Calu3 (cell line): ENCODE measurements at places on chromosomes 2 and 18. TPM values are rescaled to one million over a fixed set of nuclear protein-coding genes. Genes with fewer than 3 reads are reported as not detected.

DNA sequence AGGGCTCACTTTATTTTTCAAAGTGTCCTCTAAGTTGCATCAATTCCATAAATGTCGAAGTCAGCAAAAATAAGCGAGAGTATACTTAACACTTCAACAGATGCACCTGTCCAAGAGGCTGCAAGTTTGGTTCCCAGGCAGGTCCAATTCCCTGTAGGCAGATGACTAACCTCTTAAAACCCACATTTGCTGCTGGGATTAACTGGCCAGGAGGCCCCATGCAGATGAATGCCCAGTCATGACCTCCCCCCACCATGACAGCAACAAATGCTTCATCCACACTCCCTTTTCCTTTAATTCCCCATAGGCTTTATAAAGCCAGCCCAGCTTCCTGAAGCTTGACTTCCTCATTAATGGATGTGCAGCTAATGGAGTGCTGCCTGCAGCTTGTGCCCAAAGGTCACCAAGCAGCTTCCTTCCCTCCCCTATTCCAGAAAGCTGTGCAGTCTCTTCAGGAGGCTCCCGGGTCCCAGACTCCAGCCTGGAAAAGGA is 35.7 kb downstream of the REEP1 start:
- no peak for DNase-seq

DNA sequence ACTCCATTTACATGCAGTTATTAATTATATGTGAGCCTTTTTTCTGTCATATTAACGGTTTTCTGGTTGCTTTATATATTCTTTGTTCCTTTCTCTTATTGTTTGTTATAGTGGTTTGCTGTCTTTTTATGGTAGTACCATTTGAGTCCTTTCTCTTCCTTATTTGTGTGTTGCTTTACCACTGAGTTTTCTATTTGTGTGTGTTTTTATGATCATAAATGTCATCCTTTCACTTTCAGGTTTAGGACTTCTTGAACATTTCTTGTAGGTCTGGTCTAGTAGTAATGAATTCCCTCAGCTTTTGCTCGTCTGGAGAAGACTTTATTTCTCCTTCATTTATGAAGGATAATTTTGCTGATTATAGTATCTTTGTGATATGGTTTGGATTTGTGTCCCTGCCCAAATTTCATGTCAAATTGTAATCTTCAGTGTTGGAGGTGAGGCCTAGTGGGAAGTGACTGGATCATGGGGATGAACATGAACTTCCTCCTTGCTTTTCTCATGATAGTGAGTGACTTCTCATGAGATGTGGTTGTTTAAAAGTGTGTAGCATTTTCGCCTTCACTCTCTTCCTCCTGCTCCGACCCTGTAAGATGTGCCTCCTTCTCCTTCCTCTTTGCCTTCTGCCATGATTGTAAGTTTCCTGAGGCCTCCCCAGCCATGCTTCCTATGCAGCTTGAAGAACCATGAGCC is 11.5 kb downstream of the GCC2 start:
- DNase-seq, result no peak

DNA sequence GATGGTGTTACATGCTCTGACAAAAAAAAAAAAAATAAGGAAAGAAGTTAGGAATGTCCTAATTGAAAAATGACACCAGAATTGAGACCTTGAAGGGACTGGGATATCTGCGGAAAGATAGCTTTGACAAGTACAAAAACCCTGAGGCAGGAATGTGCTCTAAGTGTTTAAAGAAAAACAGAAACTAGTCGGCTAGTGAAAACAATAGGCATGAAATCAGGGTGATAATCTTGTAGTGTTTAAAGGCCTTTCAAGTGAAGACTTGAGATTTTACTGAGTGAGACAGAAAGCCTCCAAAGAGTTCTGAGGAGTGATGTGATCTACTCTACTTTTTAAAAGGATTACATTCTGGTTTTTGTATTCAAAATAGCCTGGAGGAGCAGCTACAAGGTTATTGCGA is 107.4 kb downstream of the COBLL1 start:
- no peak for DNase-seq

The ST8SIA5 gene
- total RNA-seq, result 0.02 TPM in 1 of 2 replicates, not detected in the other

The RNF152 gene
- 1.0 TPM in 2 replicates for total RNA-seq

The EPG5 gene
- 25.6 and 27.6 TPM in 2 replicates for total RNA-seq

- DNase-seq, result peak; percentile 45
Observed at GRCh38 chr18:21703241-21703820, 1.2 kb downstream of the ABHD3 start.

- DNase-seq, result no peak
Observed at GRCh38 chr2:44932564-44933392, 8.7 kb upstream of the SIX3 start.

DNA sequence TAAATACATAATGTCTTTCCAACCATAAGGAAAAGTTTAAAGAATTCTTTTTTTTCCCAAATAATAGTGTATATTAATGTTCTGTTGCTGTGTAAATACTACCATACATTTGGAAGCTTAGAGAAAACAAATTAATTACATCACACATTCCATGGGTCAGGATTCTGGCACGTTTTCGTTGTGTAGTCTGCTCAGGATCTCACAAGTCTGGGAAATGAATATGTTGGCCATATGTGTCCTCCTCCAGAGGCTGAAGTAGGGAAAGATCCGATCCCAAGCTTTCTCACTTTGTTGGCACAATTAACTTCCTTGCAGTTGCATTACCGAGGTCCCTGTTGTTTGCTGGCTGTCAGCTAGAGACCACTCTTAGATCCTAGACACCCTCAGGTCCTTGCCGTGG is 83.9 kb downstream of the RPRM start:
- DNase-seq, result no peak

GRCh38 chr18:22822024-22822423 is 111.1 kb upstream of the RBBP8 start:
- peak; percentile 37 for DNase-seq

DNA sequence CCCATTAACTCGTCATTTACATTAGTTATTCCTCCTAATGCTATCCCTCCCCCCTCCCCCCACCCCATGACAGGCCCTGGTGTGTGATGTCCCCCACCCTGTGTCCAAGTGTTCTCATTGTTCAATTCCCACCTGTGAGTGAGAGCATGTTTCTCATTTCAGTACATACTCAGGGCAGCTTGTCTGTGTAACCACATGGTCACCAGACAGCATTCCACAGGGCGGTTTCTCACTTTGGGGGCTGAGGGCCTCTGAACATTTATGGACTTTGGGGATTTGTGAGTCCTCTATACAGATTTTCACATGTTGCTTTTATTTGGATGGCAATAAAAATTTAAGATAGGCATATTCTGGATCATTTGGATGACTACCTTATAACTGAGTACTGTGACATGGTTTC is 84.0 kb downstream of the LYPD6B start:
- no peak for DNase-seq

GRCh38 chr2:232286001-232286868 is 92.3 kb upstream of the ALPP start:
- DNase-seq, result no peak

GRCh38 chr2:192236136-192236535 is 41.4 kb upstream of the TMEFF2 start:
- DNase-seq, result no peak

DNA sequence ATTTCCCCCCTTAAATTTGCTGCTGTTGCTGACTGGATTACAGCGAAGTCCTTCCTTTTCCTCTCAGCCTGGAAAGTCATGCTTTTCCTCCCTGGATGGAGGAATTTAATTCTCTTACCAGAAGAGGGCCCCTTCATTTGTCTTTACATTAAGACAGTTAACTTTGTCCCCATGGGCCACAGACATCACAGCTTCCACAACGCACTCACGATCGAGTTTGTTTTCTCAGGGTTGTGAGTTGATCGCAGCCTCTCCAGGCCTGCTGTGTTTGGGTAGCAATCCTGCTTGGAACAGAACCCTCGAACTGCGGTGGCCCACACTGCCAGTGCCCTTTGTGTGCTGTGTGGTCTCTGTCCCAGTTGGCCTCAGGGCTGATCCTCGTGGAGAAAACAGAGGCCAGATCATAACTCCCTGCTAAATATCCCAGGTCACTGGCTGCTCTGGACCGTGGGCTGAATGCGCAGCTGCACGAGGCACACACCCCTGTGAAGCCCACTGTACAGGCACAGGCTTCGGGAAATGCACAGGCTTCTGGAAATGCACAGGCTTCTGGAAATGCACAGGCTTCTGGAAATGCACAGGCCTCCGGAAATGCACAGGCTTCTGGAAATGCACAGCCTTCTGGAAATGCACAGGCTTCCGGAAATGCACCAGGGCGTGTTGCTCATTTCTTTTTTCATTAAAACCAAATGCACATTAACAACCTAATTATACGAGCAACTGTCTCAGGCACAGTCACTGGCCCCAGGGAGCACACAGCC is 2.2 kb upstream of the PDIA6 start:
- DNase-seq, result no peak

The IL1RN gene
- total RNA-seq, result 19.4 and 55.8 TPM in 2 replicates

DNA sequence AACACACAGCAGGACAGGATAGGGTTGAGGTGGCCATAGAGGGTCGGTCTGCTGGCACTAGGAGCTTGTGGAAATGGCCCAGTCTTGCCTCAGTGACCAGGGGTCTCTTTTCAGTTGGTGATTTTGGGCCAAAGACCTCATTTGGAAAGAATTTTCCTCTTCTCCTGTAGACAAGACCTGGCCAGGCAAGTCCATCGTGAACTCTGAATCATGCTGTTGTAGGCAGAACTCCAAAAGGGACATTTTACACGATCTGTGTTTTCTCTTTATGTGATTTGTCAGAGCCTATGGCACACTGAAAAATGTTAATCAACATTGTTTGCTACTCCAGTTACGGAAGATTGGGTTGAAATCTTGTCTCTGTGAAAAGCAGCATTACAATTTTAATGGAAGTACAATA is 126.1 kb upstream of the PXDN start:
- DNase-seq, result no peak

- no peak for DNase-seq
Observed at GRCh38 chr2:11582612-11582861, 48.7 kb downstream of the GREB1 start.

The ANO7 gene
- total RNA-seq, result 7.7 and 8.0 TPM in 2 replicates

DNA sequence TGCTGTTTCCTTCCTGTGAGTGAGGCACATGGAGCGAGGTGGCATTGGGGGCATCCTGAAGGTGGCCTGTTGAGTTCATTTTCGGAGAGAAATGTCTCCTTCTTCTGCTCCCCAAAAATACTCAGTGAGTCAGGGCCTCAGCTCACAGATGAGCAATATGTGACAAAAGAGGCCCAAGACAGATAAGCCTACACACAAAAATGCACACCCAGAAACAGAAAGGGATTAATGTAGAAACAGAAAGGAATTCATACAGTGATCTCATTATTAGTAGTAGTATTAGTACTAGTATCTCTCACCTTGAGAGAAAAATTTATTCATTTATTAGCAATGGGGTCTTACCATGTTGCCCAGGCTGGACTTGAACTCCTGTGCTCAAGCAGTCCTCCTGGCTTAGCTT is 5.1 kb downstream of the GPR75 start:
- DNase-seq, result no peak

GRCh38 chr2:20027260-20027677 is 14.8 kb upstream of the MATN3 start:
- no peak for DNase-seq

GRCh38 chr2:11559786-11560155 is 25.9 kb downstream of the GREB1 start:
- DNase-seq, result no peak

- no peak for DNase-seq
Observed at GRCh38 chr2:109277406-109277805, 148.4 kb downstream of the SH3RF3 start.

The KCNJ13 gene
- not detected in 2 replicates for total RNA-seq

GRCh38 chr2:219724628-219725027 is 97.2 kb downstream of the SLC4A3 start:
- no peak for DNase-seq

The SGO2 gene
- 18.0 and 22.9 TPM in 2 replicates for total RNA-seq

GRCh38 chr2:41116106-41116797 is 664.4 kb upstream of the SLC8A1 start:
- no peak for DNase-seq

The FBXO41 gene
- total RNA-seq, result 15.0 and 16.1 TPM in 2 replicates

GRCh38 chr2:216740557-216741222 is 45.3 kb upstream of the IGFBP5 start:
- DNase-seq, result no peak

The REG3A gene
- not detected in 2 replicates for total RNA-seq

DNA sequence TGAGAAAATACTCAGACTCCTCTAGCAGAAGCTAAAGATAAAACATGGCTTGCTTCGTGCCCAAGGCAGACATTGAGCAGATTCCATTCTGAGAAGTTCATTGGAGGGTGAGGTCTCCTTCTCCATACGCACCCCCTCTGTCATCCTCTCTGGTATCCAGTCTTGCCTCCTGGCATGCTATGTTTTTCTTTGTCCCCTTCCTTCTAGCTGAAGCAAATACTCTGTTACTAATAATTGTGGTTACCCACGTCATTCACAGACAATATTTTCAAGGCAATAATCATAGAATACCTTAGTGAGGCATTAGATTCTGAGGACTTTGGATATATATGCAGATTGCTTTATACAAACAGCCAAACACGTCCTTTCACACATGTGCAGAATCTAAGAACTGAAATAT is 66.2 kb upstream of the KLF7 start:
- no peak for DNase-seq

DNA sequence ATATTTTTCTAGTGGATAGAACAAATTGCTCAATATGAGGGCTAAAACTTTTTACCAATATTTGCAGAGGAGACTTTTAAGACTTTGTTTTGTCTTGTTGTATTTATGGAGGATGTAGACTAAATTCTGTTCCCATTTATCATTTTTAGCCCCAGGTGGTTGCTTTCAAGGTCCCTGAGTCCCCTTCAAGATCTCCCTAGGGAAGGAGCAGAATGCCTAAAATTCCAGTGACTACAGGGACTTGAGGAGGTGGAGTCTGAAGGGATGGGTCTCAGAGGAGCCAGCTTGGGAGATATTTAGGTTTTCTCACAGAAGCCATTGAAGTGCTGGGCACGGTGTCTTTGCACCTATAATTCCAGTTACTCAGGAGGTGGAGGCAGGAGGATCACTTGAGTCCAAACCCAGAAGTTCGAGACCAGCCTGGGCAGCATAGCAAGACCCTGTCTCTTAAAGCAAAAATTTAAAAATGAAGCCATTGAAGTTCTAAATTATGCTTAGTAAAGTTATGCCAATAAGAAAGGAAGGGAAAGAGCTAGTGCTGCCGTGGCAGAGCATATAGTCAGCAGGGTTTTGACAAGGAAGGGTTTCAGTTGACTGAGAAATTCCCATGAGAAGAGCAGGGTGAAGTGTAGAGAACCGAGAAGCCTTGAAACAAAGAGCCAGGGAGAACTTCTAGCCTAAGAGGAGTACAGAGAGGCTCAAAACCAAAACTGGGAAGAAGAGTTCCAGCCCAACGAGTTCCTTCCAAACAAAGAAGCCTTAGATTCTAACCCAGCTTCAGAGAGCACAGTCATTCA is 43.4 kb downstream of the COMMD1 start:
- DNase-seq, result no peak

DNA sequence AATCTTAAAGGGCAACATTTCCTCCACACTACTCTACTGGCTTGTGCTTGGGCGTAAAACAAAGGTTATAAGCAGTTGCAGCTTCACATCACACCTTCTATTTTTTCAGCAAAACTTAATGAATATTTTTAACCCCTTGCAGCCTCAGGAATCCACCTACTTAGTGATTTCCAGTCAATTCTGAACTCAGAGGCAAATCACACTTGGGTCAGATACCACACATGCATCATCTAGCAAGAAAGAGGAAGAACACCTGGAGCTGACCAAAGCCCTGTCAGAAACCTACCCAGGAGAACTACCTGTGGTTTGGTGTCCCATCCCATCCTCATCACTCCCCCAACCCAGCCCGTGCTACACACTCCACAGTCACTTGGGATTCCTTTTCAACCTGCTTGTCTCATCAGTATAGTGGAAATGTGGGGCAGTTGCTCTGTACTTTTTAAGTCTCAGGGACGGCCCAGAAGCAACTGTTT is 25.5 kb downstream of the PIAS2 start:
- no peak for DNase-seq

- no peak for DNase-seq
Observed at GRCh38 chr18:61335684-61336555, 2.7 kb downstream of the CDH20 start.

The WDR75 gene
- total RNA-seq, result 53.8 and 57.7 TPM in 2 replicates

The PGAP1 gene
- total RNA-seq, result 3.9 and 5.8 TPM in 2 replicates
